Stimulated activated CD4-positive, alpha-beta T cell treated with anti-CD3 and anti-CD28 coated beads, Interleukin-12 subunit alpha, Interleukin-12 subunit beta, amount 100 ng/mL, for 4 hours (primary cell): ENCODE measurements at places on chromosomes 5 and 9.

- DNase-seq: no peak
Measured at GRCh38 chr9:36840898-36841536, 193.1 kb downstream of the PAX5 start.

DNA sequence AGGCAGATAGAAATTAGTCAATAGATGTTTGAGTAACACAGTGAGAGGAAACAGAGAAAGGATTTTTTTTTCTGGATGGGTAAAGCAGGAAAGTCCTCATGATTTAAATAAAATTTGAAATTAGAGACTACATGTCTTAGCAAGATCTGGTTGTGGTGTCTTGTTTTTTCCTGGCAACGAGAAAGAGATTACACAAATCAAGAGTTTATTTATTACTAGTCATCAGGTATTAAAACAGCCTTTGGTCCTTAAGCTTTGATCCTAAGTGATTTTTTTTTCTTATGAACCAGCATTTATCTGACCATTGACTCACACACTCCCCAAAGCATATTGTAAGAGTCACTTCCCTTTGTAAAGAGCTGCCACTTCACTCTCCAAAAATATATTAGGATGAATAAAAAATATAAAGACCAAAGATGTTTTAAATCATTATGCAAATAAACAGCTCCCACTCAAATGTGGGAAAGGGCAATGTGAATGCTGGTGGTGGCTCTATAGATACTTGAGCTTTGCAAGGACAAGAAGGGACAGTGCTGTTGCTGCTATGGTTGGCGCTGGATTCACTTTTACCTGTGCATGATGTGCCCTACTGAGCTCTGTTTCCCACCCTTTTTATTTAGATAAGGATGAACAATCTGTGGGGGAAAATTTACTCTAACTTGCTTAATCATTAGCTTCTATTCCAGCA is 1726.5 kb downstream of the MAT2B start:
- DNase-seq: no peak

- DNase-seq: peak; percentile 83
Measured at GRCh38 chr9:35882263-35882848, 12.2 kb upstream of the OR13J1 start.

DNA sequence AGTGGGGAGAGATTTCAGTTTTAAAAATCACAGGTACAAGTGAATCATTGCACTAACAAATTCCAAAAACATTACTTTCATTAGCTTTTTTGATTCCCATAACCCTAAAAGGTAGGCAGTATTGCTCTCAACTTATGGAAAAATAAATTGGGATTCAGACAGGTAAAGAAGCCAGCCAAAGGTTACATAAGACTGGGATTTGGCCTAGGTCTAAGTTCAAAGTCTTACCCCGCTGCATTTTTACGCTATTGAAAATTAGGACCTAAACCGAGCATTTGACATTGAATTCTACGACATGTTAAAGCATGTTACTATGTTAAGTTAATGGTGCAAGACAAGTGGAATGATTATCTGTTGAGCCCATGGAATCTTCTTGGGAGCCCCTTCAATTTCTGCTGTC is 89.6 kb downstream of the ENC1 start:
- DNase-seq: no peak

- DNase-seq: no peak
Measured at GRCh38 chr5:128777052-128777451, 188.2 kb upstream of the SLC27A6 start.

DNA sequence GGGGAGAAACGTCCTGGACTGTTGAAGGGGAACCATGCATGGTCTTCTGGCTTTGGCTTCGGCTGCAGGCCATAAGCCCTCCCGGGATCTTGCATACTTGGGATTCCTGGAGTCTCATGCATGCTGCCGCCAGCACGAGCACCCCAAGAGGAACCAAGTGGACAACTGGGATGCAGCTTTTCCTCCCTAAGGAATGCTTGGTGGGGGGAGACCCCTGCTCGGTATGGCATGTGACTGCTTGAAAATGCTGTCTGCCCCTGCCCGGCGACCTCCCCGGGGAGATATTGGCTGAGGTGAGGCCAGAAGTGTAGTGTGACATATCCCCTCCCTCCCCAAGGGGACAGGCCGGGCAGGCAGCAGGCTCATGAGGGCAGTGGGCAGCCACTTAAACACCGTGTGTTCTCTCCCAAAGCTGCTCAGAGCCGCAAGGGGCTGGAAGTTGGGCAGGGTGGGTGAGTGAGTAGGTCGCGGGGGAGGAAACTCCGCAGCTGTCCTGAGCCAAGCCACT is 15.7 kb downstream of the TMEM171 start:
- no peak for DNase-seq

- DNase-seq: no peak
Measured at GRCh38 chr9:90808398-90808797, 6.8 kb downstream of the SYK start.

- DNase-seq: no peak
Measured at GRCh38 chr9:131690941-131691573, 48.8 kb downstream of the RAPGEF1 start.

- DNase-seq: no peak
Measured at GRCh38 chr9:35311891-35312639, 150.3 kb downstream of the UNC13B start.
